ENCODE measurements at places on chromosomes 16 and 17.

DNA sequence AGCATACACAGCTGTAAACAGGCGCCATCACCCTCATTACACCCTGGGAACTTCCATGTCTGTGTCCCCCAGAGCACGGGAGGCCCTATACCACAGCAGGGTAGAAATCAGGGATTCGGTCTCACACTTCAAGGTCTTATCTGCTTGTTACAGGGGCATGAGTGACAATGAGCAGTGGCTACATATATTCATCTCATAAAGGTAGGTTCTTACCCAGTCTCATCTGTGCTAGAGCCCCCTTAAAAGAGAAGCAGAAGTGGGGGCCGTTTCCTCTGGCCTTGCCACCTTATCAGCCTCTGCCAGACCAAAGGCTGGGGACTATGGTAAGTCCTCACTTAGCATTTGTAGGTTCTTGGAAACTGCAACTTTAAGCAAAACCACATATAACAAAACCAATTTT lies 46.5 kb downstream of the IRX5 start:
- no peak for DNase-seq

GRCh38 chr17:14325618-14326167 lies 24.8 kb downstream of the HS3ST3B1 start:
- DNase-seq = no peak

GRCh38 chr17:75684924-75685323 lies 17.8 kb downstream of the SAP30BP start:
- DNase-seq = no peak

DNA sequence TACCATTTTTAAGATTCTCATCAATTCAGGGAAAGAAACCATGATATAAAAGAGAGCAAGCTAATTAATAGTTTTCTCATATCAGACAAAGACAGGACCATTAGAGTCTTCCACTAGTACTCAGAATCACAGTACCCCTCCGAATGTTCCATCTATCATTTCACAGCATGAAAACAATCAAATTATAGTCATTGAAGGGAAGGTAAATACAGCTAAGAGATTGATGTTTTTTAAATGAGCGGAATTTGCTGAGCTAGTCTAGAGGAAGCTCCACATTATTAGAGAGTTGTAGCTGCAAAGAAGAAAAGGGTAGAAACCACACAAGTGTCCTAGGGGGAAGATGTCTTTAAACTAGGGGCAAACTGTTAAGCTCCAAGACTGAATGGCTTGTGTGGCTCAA lies 808.9 kb downstream of the CDH11 start:
- no peak for DNase-seq

DNA sequence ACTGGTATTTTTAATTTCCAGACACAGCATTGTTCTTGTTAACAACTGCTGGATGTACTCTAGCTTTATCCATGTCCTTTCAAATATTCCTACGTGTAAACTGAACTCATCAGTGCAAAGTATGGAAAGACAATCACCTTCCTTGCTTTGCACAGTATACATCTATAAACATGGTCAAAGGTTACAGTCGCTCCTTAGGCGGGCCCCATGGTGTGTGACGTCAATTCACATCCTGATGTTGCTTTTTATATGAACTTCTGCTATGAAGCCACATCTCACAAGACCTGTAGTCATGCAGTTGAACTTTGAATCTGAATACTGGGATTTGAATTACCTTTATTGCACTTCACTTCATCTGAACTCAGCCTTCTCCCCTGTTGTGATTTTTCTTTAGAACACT lies 447.6 kb upstream of the PSMD7 start:
- DNase-seq = no peak

DNA sequence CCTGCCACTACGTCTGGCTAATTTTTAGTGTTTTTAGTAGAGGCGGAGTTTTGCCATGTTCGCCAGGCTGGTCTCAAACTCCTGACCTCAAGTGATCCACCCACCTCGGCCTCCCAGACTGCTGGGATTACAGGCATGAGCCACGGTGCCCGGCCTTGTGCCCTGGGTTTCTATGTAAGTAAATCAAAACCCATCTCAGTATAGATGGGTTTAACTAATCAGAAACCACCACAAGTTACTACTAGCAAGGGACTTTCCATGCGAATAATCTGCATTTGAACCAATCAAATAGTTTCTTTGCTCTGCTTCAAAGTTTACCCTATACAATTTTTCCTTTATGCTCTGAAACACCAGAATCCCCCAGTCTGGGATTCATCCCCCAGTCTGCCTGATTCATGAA lies 16.5 kb upstream of the EIF1 start:
- no peak for DNase-seq
